Activated CD4-positive, alpha-beta T cell treated with anti-CD3 and anti-CD28 coated beads, Interleukin-2, amount 50 U/mL, for 16 hours (primary cell): ENCODE measurements at places on chromosomes 3 and 15.

DNA sequence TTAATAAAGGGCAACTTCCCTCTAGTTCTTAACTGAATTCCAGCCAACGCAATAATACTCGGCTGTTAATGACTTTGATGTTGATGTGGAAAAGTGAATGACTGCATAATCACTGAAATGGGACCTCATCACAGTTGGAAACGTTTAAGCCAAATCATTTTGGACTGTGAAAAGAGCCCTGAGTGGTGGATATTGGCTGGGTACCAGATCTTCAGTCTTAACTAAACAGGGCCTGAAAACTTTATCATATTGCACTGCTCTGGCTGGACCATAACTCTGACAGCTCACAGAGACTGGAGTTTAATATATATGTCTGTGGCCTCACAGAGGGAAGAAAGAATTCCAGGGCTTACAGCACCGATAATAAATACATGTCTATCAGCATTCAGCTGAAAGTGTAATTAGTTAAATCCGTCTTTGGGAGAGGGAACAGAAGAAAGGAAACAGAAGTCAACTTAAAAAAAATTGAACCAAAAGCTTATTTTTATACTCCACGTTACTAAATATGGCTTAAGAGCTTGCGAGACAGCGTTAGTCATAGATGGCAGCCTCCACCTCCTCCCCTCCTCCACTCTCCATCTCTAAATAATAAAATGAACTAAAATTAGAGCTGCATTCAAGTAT, 222.3 kb upstream of the CDIN1 start:
- no peak for DNase-seq

GRCh38 chr15:26874774-26875475, 8.1 kb downstream of the GABRA5 start:
- no peak for DNase-seq

DNA sequence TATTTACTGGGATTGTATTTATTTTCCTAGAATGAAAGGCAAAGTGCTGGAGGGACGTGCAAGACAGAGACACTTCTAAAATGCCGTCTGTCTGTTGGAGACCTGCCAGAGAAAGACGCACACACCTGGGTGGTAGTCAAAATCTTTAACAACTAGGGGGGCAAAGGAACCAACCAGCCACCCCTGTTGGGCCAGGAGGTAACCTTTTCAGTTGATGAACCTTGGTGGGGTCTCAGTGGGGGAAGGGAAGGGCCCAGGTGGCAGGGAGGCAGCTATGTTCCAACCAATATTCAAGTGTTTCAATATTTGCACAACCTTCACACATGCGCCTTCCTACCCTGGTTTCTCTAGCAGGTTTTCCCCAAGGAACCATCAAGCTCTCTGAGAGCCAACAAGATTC, 99.0 kb downstream of the MEGF11 start:
- DNase-seq: no peak

DNA sequence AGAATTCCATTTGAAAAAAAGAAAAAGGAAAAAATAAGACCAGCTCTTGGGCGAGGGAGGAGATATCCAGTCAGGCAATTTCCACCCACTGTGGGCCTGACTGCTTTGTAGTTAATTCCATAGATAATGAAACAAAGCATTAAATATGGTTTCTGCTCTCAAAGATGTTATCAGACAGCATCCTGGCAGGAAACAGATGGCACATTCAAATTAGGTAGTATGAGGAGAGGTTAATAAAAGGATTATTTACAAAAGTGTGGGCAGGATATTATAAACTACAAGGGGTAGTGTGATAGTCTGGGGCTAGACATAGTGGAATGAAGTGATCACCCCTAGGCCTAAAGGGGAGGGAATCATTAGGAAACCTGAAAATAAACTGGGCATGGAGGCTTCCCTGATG, 193.2 kb downstream of the CLSTN2 start:
- DNase-seq: no peak

DNA sequence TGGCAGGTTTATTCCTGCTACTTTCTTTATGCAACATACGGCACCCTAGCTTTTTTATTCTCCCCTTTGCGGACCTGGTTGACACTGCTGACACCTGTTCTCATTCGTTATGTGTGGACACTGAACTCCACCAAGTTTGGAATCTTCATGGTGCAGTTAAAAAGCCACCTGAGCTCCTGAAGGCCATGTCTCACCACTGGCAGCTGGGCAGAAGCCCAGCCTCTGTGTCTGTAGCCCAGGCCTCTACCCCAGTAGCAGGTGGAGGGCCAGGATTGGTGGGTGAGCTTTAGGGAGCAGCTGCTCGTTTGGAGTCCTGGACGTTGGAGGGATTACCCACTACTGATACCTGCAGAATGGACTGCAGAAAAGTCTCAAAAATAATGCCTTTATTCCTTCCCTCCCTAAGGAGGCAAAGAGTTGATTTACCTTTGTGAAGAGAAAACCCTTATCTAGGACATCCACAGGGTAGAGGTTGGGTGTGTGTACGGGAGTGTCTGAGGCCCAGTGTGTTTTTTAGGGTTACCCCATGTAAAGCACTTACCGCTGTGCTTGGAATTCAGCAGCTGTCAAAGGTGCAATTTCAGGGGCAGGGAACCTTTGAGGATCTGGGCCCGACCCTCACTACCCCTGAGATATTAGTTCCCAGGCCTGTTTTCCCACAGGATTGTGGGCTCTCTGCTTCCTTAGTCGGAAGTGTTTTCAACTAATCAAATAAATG, 637 bp upstream of the CCNDBP1 start:
- no peak for DNase-seq

- no peak for DNase-seq
These were observed 6.0 kb upstream of the PLCB2 start for GRCh38 chr15:40313531-40314398.

DNA sequence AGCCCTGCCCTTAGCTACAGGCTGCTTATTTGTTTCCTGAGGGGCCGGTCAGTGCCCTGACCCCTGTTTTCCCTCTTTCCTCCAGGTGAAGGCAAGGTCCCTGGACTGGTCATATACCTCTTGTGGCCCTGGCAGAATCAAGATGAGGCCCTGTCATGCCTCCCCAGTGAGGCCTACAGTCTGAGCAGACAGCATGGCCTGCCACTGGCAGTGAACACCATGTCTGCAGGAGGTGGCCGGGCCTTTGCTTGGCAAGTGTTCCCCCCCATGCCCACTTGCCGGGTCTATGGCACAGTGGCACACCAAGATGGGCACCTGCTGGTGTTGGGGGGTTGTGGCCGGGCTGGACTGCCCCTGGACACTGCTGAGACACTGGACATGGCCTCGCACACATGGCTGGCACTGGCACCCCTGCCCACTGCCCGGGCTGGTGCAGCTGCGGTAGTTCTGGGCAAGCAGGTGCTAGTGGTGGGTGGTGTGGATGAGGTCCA, 1.2 kb downstream of the KLHDC8B start:
- no peak for DNase-seq

DNA sequence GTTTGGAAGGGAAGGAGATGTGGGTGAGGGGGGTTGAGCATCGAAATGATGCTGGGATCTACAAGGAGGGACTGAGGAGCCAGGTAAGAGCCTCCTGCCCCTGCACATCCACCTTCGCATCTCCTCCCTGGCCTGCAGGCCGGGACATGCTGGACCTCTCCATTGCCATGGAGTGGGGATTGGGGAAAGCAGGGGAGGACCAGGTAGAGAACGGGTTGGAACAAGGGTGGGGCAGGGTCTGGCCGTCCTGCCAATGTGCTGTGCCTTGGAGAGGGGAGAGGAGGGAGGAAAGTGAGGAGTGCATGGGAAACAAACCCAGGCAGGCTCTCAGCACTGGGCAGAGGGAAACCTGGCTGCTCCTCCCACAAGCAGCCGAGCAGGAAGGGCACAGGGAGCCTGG, 10.6 kb downstream of the PLA2G4B start:
- DNase-seq: no peak

DNA sequence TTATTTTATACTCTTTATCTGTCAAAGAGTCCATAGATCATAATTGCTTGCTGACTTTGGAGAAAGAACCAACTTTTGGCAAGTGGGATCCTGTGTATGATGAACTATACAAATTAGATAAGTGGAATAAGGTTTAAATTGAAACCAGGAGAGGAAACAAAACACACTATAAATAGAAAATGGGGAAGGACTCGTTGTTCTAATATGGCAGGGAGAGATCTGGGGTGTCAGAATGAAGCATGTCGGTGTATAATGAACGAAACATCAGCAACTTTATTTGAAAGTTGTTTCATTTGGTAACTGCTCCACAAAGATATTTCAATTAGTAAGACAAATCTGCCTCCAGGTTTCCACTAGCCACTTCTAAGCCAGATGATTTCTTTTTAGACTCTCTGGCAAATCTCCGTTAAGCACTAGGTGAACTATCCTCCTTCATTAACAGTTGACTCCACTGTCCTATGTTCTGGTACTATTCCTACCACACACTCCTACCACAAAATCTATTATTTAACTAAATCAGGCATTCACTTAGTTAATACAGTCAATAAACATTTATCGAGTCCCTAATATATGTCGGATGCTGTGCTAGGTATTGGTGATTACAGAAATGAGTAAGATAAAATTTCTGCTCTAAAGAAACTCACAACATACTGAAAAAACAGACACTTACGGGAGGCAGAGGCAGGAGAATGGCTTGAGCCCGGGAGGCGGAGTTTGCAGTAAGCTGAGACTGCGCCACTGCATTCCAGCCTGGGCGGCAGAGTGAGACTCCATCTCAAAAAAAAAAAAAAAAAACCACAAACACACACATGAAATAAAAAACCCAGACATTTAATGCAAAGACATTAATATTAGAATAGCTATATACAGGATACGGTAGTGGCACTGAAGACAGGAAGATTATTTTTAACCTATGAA, 20.1 kb downstream of the SLC15A2 start:
- no peak for DNase-seq

- DNase-seq: no peak
These were observed 80.1 kb upstream of the STT3B start for GRCh38 chr3:31452495-31453106.

DNA sequence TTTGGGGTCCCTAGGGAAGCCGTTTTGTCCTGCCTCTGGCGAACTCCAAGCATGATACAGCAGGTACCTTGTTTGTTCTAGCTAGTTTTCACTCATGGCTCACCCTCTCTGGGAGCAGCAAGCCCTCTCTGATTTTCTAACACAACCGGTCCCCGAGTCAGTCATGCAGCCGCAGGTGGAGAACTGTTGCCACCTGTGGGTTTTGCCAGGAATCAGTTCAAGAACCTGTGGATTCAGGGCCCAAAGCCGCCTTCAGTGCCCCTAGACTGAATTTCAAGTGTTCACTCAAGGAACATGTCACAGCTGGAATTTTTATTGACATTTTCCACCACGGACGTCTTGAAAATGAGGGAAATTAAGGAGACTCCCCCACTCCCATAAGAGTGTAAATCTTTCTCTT, 13.3 kb upstream of the LRRK1 start:
- DNase-seq: no peak

- DNase-seq: no peak
These were observed 119.9 kb upstream of the TJP1 start for GRCh38 chr15:29942143-29942542.

GRCh38 chr3:168095611-168096209, at the start of gene GOLIM4:
TSS of gene GOLIM4 (minus strand) at chr3:168095924. CDS start at chr3:168095285, 639 bp downstream.
- DNase-seq: peak; percentile 86

- DNase-seq: peak; percentile 62
These were observed 7.2 kb upstream of the IVD start for GRCh38 chr15:40398413-40398873.

DNA sequence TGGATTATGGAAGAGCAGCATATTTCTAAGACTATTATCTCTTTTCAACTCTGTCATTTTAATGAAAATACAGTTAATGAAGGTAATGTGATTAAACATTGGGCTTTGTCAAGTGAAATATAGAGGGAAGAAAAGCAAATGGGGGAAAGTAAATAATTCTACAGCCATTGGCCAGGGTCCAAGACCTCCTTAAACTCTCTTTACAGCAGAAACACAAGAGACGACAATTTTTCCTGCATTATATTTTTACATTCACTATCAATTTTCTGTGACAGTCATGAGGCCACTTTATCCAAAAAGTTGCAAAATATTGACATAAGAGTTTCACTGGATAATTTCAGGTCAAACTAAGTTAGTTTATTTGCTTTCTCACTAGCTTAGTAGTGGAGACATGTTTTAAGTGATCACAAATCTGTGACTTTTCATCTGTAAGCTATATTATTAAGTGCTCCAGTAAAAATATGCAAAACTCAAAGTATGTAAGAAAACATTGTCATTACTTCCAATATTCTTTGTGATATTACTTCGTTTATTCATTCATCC, 385.9 kb upstream of the DPH6 start:
- no peak for DNase-seq

- no peak for DNase-seq
These were observed 94.7 kb downstream of the RAB11A start for GRCh38 chr15:65963911-65964482.

- no peak for DNase-seq
These were observed 50.7 kb downstream of the FAM43A start for GRCh38 chr3:194736277-194736895.

DNA sequence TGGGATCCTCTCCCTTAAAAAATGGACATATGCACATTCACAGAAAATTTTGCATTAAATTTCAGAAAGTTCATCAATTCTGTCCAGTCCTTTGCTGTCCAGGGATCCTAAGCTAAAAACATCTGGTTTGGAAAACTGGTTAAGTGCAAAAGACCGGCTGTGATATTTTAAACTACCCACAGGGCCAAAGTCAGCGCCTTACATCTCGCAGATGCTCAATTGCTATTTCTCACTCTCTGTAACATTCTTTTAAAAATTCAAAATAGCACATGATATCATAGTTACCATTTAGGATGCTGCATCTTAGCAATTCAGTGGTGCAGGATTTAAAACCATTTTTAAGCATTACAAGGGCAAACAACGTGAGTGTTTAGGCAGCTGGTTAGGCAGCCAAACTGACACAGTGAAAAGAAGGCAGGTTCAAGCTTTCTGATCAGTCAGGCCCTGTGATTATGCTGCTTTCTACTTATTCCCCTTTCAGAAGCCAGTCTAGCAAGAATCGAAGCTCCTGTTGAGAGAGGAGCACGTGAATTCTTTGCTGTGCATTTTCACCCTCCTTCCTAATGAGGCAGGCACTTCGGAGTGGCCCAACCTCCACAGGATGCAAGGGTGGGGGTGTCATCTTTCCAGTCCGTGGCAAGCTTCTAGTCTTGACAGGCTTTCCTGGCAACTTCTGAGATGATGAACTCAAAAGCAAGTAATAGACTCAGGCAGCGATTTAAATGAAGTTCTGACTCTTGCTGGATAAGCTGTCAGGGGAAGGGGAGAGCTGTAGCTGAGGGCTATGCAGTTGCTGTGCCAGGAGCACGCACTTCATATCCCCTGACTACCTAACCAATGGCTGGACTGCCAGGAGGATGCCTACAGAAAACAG, 8.8 kb downstream of the PRICKLE2 start:
- no peak for DNase-seq

- DNase-seq: no peak
These were observed 152.6 kb downstream of the BBX start for GRCh38 chr3:107675233-107675900.

DNA sequence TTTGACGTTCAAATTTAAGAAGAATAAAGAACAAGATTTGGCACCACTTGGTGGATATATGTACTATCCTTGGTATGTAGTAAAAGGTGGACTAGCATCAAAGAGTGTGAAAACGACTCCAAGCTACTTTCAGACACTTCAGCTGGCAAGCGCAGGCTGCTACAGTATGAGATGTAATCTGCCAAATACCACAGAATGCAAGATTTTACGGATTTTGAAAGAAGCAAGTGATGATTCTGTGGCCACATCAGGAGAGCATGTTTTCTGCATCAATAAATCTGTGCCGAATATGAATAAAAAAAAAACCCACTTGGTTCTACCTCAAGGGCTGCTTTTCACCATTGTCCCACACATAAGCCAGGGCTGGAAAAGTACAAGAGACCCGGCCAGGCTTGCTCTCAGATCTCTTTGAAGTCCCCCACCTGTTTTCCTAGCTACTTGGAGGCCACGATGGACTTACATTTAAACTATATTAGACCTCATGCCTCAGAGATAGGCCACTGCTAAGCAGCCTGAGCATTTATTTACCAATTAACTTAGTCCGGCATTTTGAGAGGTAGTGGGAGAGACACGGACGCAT, 37.4 kb downstream of the MYO1E start:
- no peak for DNase-seq
